Sciatic nerve (tissue), 2 donors: ENCODE measurements at places on chromosomes 1 and 21. TPM values are rescaled to one million over a fixed set of nuclear protein-coding genes. Genes with fewer than 3 reads are reported as not detected.

The LCE6A gene
- not detected for total RNA-seq

The ZRANB2 gene
- total RNA-seq: 119 TPM

The TNFRSF25 gene
- total RNA-seq: 52.0 TPM

The AGTRAP gene
- 32.8 TPM for total RNA-seq

The ST6GALNAC5 gene
- total RNA-seq: 20.0 TPM

The MYCL gene
- total RNA-seq: 2.5 TPM

The ERG gene
- total RNA-seq: 41.6 TPM

The EPHA10 gene
- total RNA-seq: 1.6 TPM

The MMEL1 gene
- 1.7 TPM for total RNA-seq

DNA sequence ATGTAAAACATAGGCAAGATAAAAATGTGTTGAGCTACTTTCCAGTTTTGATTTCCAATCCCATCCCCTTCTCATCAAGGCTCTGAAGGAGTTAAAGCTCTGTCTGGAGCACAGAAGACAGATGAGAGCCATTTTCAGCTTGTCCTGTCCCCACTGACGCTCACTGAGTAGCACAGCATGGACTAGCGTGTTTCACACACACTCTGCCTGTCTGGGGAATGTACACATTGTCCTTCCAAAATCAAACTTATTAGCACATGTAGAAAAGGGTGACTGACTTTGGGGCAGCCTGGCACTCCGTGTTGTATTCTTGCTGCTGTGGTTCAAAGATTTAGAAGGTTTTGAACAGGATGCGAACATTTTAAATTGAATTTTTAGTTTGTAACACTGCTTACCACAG is 139.2 kb downstream of the NEK7 start:
- DNase-seq: no peak

- no peak for DNase-seq
These were observed 7.4 kb upstream of the HYI start for GRCh38 chr1:43460988-43461693.

DNA sequence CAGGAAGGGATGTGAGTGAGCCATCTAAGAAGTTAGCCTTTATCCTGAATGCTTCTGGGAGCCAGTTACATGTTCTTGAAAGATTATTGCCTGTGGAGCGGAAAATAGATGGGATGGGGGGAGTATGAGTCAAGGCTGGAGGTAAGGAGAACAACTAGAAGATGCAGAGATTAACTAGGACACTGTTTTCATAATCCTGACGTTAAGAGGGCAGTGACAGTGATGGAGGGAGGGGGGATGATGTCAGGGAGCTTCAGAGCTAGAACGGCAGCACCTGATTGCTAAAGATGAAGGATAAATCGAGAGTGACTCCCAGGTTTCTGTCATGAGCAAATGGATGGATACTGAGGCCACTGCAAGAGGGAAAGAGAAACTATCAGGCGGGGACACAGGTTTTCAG is 10.0 kb upstream of the RCSD1 start:
- no peak for DNase-seq

DNA sequence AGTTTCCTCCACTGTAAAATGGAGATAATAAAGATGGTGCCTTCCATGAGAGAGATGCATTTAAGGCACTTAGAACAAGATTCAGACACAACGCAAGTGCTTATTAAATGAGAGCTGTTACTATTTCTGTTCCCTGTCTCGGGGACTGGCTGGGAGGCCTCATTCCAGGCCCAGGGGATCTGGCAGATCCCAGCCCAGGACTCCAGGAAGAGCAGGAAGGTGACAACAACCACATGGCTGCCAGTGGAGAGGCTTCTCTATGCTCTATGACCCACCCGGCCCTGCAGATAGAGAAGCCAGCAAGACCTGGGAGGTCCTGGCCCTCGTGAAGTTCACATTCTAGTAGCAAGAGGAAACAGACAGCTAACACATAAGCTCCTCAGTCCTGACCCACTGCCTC is 175.5 kb downstream of the ACTL8 start:
- DNase-seq: no peak

DNA sequence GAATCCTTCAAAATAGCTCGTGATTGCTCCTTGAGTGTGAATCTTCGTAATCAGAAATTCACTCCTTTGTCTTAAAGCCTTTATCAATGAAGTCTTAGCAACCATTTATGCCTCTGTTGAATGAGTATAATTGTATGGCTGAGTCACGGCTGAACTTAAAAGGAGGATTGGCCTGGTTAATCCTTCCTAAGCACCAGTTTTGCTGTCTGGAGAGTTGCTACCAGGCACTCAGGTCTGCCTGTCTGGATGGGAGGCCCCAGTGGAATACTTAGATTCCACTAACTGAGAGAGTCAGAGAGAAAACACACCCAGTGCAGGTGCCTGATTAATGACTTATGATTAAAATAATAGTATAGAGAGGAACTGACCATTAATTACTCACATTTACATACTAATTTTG is 7.6 kb upstream of the HHAT start:
- DNase-seq: no peak

DNA sequence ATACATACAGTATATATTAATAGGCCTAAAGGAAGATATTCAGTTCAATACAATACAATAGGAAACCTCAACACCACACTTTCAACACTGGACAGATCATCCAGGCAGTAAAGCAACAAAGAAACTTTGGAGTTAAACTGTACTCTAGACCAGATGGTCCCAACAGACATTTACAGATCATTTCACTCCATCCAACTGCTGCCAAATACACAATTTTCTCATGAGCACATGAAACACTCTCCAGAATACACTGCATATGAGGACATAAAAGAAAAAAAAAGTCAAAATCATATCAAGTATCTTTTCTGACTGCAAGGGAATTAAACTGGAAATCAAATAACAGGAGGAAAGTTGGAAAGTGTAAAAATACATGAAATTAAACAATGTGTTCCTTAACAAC is 607.5 kb upstream of the BRINP3 start:
- DNase-seq: no peak

- no peak for DNase-seq
These were observed 7.9 kb downstream of the SLC2A7 start for GRCh38 chr1:9018333-9018732.

DNA sequence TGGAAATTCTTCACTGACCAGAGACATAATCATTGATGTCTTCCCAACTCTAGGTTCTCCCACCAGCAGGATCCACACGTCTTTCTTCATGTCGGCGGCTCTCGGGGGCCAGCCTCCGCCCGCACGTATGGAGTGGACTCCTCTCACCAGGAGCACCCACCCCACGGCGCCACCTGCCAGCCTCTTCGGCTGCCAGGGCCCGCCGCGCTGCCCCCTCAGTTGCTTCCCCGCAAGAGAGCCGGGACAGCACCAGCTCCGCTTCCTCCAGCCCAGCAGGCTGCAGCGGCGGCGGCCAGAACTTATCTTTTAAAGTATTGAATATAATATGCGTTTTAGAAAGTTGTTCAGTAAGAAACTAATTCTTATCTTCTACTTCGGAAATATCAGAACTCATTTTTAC is 273.5 kb downstream of the LIPI start:
- DNase-seq: peak; percentile 45

DNA sequence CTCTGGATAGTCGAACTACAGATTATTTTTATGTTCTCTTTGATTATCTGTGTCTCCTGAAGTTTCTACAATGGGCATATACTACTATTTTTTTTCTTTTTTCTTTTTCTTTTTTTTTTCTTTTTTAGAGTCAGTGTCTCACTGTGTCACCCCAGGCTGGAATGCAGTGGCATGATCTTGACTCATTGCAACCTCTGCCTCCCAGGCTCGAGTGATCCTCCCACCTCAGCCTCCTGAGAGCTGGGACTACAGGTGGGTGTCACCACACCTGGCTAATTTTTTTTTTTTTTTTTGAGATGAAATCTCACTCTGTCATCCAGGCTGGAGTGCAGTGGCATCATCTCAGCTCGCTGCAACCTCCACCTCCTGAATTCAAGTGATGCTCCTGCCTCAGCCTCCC is 250.7 kb upstream of the KAZN start:
- no peak for DNase-seq

- no peak for DNase-seq
These were observed 57.1 kb upstream of the ADARB1 start for GRCh38 chr21:45017039-45017960.

DNA sequence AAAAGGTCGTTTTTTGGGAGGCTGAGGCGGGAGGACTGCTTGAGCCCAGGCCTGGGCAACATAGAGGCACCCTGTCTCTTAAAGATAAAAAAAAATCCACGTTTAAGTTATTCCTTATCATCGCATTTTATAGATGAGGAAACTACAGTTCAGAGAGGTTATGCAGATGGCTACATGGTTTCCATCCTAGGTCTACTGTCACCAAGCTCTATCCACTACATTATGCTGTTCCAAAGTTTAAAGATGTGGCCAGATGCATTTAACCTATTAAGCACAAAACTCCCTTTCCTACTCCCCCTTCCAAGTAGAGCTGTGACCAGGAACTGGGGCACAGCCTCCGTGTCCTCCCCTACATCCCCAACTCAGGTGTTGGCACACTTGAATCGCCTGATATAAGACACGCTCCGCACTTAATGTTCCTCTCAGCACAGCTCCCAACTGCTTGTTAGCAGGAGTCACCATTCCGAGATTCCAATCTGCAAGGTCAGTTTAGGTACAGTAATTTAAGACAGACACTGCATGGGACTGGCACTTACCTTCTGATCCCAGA is 1.3 kb downstream of the TAF5L start:
- no peak for DNase-seq

- peak; percentile 88 for DNase-seq
These were observed 153.9 kb downstream of the PEX14 start for GRCh38 chr1:10628685-10629084.

GRCh38 chr21:23858878-23859277 is 1748.4 kb downstream of the MRPL39 start:
- no peak for DNase-seq

- DNase-seq: no peak
These were observed 6.5 kb upstream of the SYNC start for GRCh38 chr1:32709075-32709474.

DNA sequence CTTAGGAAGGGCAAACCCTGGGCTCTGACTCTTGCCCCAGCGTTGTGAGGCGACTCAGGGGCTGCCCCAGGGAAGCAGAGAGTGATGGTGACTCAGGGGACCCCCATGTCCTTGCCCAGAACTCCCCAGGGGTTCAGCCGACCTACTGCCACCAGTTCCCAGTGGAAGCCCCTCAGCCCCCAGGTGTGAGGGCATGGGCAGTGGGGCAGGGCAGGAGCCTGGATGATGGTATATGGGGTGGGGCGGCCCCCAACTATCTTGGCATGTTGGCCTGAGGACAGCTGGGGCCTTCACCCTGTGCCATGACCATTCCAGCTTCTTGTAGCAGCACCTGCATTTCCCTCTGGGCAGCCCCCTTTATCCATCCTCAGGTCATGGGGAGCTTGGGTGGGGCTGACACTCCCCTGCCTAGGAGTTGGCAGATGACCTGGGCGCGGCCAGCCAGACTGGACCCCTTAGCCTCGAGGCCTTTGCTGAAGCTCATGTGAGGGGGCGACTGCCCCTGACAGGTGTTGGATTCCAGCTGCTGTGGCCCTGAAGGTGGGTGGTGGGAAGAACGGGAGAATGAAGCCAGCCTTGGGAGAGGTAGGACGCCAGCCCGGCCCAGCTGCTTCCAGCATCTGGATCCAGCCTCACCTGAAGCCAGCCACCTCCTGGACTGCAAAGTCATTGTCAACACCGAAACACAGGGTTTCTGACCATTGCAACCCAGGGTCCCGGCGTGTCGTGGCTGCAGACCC is 1.8 kb upstream of the FNDC10 start:
- no peak for DNase-seq

DNA sequence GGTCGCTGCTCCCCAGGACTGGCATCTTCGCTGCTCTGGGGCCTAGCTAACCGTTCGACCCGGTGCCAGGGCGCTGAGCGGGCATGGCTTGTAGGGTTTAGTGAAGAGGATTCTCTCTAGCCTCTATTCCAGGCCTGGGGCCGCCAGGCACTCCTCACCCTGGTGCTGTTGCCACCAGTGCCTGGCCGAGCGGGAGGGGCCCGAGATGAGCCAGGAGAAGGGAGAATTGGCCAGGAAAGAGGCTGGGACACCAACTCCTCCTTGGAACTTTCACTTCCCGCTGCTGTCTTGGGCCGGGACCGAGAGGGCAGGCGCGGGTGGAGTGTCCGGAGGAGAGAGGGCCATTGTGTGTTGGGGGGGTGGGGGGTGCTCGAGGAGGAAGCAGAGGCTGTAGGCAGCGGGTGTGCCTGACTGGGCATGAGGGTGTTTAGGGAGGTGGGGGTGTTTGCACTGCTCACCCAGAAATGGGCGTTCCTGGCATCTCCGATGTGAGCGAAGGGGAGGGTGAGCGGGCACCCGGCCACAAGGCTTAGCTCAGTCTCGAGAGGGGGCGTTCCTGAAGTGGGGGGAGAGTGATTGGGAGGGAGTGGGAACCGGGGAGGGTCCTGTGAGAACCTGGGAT is 772 bp downstream of the ADAM15 start:
- DNase-seq: peak; percentile 75

DNA sequence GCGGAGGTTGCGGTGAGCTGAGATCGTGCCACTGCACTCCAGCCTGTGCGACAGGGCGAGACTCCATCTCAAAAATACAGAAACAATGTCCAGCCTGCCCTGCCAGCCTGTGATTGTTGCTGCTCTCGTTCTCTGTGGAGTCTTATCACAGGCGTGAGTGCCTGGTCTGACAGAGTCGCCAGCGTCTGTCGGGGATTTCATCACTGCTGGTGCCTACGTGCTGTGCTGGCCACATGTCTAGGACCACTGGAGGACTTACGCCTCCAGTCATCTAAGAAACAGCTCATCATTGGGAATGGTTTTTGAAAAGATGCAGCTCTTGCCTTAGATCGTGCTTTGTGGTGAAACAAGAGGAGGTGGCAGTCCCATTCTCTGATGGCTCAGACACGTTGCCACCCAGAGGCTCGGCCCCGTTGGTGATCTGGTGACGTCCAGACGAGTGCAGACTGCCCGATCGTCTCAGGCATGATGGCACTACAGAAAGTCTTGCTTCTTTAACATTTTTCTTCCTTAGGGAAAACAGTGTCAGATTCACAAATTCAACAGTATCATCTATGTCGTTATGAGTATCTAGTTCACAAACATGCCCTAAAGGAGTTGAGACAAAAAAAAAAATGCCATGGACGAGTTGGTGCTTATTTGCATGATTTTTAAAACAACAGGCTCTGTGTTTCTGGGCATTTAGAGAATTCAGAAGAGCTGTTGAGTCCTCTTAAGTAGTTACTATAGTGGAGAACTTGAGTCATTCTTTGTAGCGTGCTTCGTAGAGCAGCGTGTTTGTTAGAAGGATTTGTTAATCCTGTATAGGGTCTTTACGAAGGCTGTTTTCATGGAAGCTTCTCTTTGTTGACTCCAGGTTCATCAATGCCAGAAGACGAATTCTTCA is 47.5 kb downstream of the CBS start:
- no peak for DNase-seq
